ENCODE measurements at places on chromosomes 4 and X.
A peak's percentile ranks its signal among the peaks of the same experiment; 100 is the strongest.

- no peak for DNase-seq
Measured at GRCh38 chr4:15944895-15945294, 6.4 kb upstream of the FGFBP1 start.

DNA sequence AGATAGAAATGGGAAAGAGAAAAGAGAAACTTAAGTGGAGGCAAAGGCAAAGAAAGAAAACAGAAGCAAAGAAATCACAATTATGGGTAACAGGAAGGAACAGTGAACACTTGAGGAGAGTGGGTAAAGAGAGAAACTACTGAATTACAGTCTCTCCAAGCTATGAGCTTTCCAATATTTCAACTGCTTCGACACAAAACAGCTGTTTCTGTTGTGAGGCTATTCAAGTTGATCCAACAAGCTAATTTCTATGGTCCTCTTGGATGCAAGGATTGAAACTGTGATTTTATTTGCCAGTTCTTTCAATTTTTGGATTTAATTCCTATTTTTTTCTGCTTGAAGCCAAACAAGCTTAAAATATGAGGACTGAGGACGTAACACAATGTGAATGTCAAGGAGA, 80.5 kb upstream of the ADGRA3 start:
- DNase-seq = peak; percentile 81

DNA sequence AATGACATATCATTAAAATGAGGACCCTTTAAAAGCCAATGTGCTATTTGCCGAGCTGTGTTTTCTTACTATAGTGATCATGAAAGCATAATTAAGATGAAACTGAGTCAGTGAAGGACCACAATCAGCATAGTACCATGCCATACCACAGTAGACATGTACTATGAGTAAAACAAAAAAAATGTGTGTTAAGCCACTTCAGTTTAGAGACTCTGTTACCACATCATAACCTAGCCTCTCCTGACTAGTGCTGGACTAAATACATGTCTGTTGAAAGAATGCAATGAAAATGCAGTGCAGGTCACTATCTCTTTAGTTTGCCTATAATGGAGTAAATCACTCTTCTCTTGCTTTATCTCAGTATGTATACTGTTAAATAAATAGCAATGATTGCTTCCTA, 12.3 kb upstream of the DDX53 start:
- no peak for DNase-seq

- peak; percentile 85 for DNase-seq
Measured at GRCh38 chr4:52037689-52038102, 403 bp downstream of the SGCB start.
